ENCODE measurements at places on chromosomes 4 and X.

- no peak for DNase-seq
These were observed 81.5 kb downstream of the HUWE1 start for GRCh38 chrX:53605004-53605403.

GRCh38 chr4:168141733-168142132 is 49.4 kb downstream of the ANXA10 start:
- no peak for DNase-seq

GRCh38 chr4:190017357-190018200 is 9.5 kb downstream of the FRG2 start:
- DNase-seq = no peak

DNA sequence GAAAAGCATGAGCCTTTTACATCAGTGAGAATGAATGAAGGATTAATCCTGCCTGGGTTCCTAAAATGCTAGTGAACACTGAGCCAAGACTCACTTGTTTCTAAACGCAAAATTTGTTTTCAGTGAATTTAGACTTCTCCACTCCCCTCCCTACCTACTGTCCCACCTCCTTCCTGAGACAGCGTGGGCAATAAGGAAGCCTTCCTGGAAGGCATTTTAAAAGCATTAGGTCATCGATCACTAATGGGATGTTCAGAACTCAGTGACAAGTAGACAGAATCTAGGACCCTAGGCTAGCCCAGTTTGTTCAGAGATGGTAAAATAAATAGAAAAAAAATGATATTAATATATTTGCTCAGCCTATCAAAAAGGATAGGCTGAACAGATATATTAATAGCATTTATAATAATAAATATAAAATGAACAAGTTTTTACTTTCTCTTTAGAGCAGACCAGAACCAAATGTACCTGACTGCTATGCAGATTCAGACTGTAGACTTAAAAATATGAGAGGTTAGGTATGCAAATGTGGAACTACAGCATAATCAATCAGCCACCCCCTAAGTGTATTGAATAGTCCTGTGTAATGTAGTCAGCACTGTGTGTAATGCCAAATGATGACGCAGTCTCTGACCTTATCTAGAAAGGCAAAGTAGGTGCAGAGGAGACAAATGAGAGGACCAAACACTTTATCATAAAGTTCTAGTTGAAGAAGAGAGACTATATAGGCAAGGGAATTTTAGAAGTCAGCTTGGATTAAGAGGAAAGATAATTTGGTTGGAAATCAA is 331.1 kb downstream of the GPAT3 start:
- DNase-seq = no peak

DNA sequence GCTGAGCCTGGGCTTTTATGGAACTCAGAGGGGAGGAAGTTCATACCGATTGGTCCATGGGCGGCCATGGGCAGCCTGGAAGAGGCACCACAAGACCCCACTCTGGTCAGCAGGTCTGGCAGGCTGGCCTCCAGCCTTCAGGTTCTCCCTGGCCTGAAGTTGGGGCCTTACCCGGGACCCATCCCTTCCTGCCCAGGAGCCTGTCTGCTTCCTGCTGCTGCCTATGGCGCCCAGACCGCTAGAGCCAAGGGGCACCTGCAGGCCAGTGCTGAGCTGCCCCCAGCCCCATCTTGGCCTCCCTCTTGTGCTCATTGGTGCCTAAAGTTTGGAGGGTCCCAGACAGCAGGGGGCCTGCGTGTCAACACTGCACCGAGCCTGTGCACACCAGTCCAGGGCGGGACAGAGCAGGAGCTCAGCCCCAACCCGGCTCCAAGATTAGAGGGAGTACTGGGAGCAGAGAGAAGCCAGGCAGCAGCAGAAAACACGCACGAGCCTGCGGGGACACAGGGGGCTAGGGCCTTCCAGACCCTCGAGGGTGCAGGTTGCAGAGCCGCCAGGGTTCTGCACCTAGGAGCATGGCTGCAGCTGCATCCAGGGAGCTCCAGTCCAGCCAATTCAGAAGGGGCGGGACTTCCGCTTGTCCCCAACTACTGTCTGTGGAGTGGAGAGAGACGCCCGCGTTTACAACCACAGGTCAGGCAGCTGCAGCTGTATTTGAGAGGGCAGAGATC is 30.7 kb upstream of the ZNF280C start:
- peak; percentile 77 for DNase-seq

GRCh38 chrX:63349307-63349706 is 1.8 kb downstream of the SPIN4 start:
- peak; percentile 10 for DNase-seq

GRCh38 chrX:107601326-107601725 is 27.0 kb upstream of the PRPS1 start:
- DNase-seq = no peak

GRCh38 chr4:95167805-95168204 is 381.0 kb downstream of the UNC5C start:
- no peak for DNase-seq

DNA sequence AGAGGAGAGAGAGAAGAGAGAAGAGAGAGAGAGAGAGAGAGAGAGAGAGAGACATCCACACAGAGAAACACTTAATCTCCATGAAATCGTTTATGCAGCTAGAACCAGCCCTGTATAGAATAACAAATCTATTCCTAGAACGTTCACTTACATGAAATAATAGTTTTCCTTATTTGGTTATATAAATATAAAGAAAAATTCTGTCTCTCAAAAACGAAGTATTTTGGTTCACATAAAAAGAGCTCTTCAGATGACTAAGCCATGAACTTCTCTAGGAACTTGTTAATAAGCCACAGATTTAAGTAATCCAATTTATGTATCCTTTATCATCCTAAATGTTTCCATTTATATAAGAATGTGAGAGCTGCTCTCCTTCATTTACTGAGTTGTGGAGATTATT is 1315.1 kb upstream of the PCDH7 start:
- DNase-seq = no peak

- DNase-seq = no peak
These were observed 228.1 kb downstream of the ARHGAP24 start for GRCh38 chr4:85703096-85703495.
